ENCODE measurements at places on chromosomes 3 and 15.

DNA sequence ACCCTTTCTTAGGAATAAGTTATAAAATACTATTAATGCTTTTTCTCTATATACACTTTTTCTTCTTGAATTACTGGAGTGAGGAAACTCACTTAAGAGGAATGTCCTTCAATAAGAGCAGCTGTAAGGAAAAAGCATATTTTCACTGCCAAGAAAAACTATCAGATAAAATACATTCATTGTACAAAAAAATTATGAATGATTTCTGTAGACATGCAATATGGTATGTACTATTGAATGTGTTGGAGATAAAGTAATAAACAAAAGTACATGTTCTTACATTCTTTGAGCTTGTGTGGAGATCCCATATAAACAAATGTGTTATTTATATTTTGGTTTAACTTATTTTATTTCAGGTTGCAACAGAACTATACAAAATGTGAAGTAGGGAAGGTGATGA, 241.0 kb upstream of the ZNF717 start:
- no peak for DNase-seq

DNA sequence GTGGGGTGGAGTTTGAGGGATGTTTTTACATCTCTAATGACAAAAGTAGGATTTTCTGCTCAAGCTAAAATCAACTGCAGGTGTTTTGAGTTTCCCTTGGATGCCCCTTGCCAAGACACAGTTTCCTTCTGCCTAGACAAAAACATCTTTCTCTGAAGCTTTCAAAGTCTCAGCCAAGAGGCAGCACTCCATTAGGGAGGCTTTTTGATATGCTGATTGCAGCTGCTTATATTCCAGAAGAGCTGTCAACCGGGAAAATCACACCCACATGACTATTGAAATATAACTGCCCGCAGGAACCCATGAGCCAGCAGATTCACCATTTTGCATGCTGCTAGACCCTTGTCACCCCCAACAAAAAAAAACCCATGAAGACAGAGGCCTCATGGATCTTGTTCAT, 27.5 kb upstream of the ZNF148 start:
- no peak for DNase-seq

GRCh38 chr3:119817071-119817470, 35.2 kb downstream of the NR1I2 start:
- no peak for DNase-seq

DNA sequence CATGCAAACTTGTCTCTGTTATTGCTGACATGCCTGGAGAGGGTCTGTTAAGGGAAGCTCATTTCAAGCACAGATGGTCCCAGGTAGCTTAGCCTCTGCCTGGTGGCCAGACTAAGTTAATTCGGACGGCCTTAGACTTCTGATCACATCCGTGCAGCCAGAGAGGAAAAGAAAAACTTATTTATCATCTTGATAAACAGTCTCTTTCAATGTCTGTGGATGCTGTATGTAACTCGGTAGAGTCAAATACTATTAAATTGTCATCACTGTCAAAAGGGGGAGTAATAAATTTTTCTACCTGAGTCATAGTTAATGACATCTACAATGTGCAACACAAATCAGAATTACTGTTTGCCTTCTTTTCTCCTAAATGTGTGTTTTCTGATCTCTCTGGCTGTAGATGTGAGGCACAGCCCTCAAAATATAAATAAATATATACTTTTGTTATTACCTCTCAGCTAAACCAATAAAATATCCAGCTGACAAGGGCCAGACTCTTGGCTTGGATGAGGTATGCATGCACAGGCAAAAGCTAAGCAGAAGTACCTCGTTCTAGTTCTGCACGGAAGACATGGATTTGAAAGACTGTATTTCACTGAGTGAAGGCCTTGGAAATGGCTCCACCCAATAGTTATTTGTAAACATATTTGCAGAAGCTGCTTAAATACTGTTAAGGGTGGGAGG, 530.0 kb downstream of the TAFA4 start:
- no peak for DNase-seq

GRCh38 chr3:100506355-100506754, 13.9 kb downstream of the TMEM45A start:
- no peak for DNase-seq

- DNase-seq: no peak
Measured at GRCh38 chr15:53580366-53580765, 179.1 kb downstream of the WDR72 start.

GRCh38 chr15:76217029-76217881, 94.0 kb downstream of the ETFA start:
- DNase-seq: no peak

- DNase-seq: no peak
Measured at GRCh38 chr3:13046569-13047274, 26.5 kb downstream of the IQSEC1 start.

GRCh38 chr15:64630396-64631107, 144.8 kb downstream of the RBPMS2 start:
- no peak for DNase-seq

- no peak for DNase-seq
Measured at GRCh38 chr15:66129586-66129985, 124.0 kb downstream of the MEGF11 start.

- DNase-seq: no peak
Measured at GRCh38 chr15:101256757-101257156, 4.9 kb upstream of the CHSY1 start.

DNA sequence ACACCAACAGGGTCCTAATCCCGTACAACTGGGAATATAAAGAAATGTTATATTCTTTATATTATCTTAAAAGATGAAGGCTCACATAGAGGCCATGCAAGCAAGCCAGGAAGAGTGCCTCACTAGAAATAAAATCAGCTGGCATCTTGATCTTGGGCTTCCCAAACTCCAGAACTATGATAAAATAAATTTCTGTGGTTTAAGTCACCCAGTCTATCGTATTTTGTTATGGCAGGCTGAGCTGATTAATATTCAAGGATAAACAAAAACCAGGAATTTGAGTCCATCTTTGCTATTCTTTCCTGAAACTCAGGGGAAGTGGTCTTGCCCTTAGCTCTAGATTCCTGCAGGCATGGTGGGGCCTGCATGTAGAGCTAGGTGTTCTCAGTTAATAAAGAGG, 42.7 kb downstream of the ATOSA start:
- no peak for DNase-seq

All from right forelimb (tissue), 1 donor.